ENCODE measurements at places on chromosomes 1 and 21. TPM values are rescaled to one million over a fixed set of nuclear protein-coding genes. Genes with fewer than 3 reads are reported as not detected.

- H3K4me1 ChIP-seq: no peaks in the 10 kb centered on the region
- H3K27me3 ChIP-seq: peaks cover 5% of the 10 kb centered on the region
- DNase-seq: no peak
- H3K36me3 ChIP-seq: no peaks in the 10 kb centered on the region
- H3K27ac ChIP-seq: no peak overlapping the region
Observed at GRCh38 chr1:29629814-29630516, 393.6 kb downstream of the PTPRU start.

GRCh38 chr1:63773815-63774616 lies at the start of gene ROR1:
Gene ROR1, plus strand, starts transcription at chr1:63774017.
- peak within 1 kb of the TSS; percentile 87 for H3K27ac ChIP-seq
- no peaks in the 10 kb centered on the region for H3K4me1 ChIP-seq
- DNase-seq: peak; percentile 89
- H3K27me3 ChIP-seq: peaks cover 9% of the 10 kb centered on the region

GRCh38 chr1:109559995-109560394 lies 11.6 kb downstream of the GNAI3 start:
- no peak overlapping the region for H3K4me3 ChIP-seq
- H3K27ac ChIP-seq: no peak overlapping the region
- H3K36me3 ChIP-seq: no peaks in the 10 kb centered on the region

DNA sequence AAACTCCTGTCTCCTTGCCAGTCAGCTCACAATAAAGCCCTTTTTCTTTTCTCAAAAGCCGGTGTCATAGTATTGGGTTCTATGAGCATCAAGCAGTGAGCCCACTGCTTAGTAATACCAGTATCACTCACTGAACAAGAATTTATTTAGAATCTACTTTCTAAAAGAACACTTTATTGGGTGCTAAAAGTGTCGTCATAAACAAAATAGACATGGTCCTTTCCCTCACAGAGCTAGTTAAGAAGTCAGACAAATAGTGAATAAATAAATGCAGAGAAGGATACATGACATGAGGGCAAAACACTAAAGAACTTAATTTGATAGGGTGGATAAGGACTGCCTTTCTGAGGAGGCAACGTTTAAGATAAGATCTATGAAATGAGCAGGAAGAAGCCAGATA lies 32.2 kb downstream of the EVI5 start:
- no peaks in the 10 kb centered on the region for H3K4me1 ChIP-seq
- no peaks in the 10 kb centered on the region for H3K27me3 ChIP-seq
- no peak overlapping the region for H3K27ac ChIP-seq
- DNase-seq: no peak
- no peak overlapping the region for H3K4me3 ChIP-seq

The ICOSLG gene
- total RNA-seq: 3.3 TPM

The MAN1C1 gene
- total RNA-seq: 4.5 TPM

All from transverse colon (tissue), 4 donors.